ENCODE measurements at places on chromosomes 1 and 21.
A peak's percentile ranks its signal among the peaks of the same experiment; 100 is the strongest.

DNA sequence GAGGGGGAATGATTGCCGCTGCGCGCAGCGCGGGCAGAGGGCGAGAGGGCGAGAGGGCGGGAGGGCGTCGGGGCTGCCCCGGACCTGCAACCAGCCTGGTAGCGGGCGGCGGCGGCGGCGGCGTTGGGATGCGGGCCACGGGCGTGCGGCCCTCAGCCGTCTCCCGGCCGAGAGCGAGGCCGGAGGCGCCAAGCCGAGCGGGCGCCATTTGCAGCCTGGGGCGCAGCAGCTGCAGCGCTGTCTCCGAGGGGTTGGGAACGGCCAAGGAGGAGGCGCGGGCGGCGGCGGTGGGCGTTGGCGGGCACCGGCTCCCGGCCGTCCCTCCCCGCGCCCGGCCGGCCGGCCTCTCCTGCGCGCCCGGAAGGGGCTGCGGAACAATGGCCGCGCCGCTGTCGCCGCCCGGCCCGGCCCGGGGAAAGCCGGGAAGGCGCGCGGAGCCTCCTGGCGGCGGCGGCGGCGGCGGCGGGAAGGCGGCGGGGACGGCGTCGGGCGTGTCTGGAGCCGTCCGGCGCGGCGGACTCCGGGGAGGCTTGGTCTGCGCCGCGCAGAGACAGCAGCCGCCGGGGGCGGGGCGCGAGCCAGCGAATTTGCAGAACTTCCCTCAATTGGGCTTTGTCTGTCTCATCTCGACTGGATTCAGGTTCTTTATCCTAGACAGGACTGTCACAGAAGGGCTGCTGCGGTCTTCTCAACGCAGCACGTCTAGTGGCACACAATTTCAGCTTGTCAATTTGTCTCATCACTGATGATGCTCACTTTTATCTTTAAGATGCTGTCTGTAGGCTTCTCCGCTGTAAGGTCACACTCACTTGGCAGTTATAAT is 35.7 kb downstream of the ZBTB8B start:
- peak; percentile 83 for DNase-seq

GRCh38 chr1:234954613-234955012 is 174.0 kb downstream of the TOMM20 start:
- no peak for DNase-seq

DNA sequence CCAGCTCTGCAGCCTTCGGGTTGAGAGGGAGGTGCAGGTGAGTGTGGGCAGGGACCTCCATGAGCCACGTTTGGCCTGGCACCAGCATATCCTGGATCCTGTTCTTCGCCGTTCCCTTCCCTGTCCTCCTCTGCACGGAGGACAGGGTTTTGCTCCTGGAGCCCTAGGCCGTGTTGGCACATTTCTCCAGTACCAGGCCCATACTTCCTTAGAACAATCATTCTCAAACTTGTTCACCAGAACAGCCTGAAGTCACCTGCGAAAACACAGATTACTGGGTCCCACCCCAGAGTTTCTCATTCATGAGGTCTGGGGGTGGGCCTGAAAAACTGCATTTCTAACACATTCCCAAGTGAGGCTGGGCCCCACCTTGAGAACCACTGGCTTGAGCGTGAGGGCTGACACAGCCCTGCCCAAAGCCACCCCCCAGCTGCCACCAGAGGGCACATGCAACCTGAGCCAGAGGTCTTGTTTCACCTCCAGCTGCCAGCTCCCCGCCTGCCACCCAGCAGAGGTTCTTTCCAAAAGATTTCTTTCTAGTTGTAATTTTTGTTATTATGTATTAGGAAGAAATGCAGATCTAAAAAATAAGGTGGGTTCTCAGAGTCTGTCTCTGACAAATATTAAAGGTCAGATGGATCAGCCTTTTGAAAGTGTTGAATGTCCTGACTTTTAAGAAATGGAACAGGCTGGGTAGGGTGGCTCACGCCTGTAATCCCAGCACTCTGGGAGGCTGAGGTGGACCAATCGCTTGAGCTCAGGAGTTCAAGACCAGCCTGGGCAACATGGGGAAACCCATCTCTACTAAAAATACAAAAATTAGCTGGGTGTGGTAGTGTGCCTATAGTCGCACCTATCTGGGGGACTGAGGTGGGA is 39.6 kb upstream of the LDLRAP1 start:
- DNase-seq, result peak; percentile 52

- DNase-seq, result no peak
Measured at GRCh38 chr1:33777337-33777736, 86.5 kb upstream of the HMGB4 start.

GRCh38 chr1:41498804-41499203 is 14.3 kb upstream of the EDN2 start:
- DNase-seq, result peak; percentile 82

- peak; percentile 77 for DNase-seq
Measured at GRCh38 chr1:213070406-213070805, 19.4 kb downstream of the RPS6KC1 start.

- DNase-seq, result no peak
Measured at GRCh38 chr1:36118447-36119204, 6.4 kb downstream of the COL8A2 start.

- DNase-seq, result no peak
Measured at GRCh38 chr1:201786824-201787223, 42.1 kb upstream of the IPO9 start.

DNA sequence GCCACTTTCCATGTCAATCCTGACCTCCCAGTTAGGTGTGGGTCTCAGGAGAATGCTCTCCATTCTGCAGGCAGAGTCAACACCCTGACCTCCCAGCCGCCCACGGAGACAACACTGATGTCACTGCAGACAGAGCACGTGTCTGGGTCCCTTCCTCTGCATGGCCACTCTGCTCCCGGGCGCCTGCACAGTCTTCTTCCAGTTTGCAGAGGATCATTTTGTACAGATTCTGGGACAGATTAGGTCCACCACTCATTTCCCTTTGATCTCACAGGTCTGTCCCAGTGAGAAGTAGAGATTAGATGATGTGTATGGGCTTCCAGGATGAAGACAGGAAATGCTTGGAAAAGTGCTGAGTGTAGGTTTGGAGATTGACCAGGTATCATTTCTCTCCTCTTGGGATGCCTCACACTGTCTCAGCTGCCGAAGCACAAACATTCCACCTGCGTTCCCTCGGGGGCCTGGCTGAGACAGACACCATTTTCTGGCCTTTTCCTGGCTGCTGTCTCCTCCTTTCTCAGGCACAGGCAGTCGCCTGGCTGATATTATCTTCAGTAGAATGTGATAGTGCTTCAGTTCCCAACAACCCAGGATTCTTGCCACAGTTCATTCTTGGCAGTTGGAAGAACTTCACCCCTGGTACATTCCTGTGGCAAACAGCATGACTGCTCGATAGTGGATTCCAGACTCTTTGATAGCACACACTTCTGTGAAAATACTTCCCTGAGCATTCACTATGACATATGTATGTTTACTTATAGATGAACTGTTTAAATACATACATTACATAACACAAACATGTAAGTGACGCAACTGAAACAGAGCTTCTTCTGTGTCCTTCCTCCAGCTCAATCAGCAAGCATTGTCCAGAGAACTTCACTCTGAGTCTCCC is 7.9 kb downstream of the MYBPHL start:
- peak; percentile 73 for DNase-seq

GRCh38 chr21:33203371-33203724 is 26.4 kb upstream of the IFNAR2 start:
- no peak for DNase-seq

- no peak for DNase-seq
Measured at GRCh38 chr1:53616927-53617326, 122.0 kb downstream of the GLIS1 start.

DNA sequence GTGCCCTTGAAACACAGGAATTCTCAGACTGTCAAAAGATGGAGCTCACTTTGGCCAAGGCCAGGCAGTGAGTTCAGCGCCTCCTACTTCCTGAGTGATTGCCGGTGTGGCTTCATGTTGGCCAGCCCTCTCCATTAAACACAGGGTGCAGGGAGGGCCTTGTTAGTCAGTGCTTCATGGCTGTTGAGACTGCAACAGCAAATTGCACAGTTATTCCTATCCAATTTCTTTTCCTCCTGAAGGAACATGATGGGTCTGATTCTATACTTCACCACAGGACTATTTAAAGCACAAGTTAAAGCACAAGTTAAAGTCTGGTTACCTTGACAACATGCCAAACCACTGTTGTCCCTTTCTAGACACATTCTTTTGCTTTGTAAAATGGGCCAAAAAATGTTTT is 156.6 kb downstream of the SIPA1L2 start:
- DNase-seq, result peak; percentile 80

DNA sequence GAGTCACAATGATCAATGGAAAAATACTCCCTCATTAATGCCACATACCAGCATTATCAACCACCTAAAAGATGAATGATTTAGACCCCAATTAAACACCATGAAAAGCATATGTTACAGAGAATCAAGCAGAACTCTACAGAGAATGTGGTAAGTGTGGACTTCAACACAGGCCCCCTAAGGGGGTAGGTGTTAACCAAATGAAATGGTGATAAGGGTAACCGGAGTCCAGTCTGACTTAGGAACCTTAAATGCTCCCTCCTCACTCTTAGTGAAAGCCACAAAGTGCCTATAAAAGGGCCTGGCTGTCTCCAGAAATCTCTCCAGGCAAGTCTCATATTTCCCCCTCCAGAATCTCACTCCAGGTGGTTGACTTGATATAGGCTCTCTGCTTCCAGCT is 149.2 kb upstream of the FOXD3 start:
- no peak for DNase-seq

DNA sequence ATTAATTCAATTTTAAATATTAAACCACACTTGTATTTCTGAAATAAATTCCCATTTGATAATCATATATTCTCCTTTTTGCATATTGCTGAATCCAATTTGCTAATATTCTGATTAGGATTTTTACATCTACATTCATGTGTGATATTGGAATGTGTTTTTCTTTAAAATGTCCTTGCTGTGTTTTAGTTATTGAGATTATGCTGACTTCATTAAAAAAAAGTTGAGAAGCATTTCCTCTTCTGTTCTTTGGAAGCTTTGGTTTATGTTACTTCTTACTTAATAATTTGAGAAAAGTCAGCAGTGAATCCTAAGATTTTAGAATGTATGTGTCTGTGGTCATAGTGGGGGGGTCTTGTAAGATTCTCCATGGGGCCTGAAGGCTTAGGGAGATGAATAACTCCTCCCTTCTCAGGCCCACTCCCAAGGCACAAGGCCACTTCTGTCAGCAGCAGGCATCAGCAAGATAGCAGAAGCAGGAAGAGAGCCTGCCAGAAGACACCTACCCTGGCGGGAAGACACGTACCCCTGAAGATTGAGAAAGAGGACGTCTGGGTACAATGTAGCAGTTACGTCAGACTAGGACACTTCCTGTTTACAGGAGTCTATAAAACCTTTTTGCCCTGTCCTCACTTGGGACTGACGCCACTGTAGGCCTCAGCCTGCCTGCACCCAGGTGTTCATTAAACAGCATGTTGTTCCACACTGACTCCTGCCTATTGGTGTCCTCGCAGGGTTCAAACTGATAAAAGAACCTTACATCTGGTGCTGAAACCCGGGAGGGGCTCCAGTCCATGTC is 56.9 kb downstream of the ODF2L start:
- no peak for DNase-seq

GRCh38 chr1:110489973-110490542 is 28.9 kb downstream of the KCNA10 start:
- no peak for DNase-seq

DNA sequence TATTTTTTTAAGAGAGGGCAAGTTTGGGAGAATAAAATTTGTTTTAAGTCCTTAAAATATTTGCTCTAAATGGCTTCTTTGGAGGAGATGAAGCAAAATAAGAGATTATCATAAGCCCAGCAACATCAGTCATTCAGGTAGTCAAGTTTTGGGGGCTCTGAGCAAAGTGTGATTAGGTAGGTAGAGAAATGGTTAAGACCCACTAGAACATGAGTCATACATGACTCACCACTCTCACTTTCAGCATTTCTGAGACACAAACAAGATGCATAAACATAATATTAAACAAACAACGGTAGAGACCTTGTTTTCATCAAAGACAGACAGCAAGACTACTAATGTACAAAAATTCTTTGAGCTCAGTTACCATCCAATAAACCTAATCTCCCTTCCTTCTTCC is 272.2 kb downstream of the LMO4 start:
- no peak for DNase-seq

- no peak for DNase-seq
Measured at GRCh38 chr1:9193233-9193625, 41.3 kb upstream of the H6PD start.

GRCh38 chr1:5637171-5637570 is 355.1 kb downstream of the NPHP4 start:
- DNase-seq, result no peak

- no peak for DNase-seq
Measured at GRCh38 chr1:229578168-229579058, 19.9 kb upstream of the ABCB10 start.

GRCh38 chr1:81681114-81681513 is 119.6 kb upstream of the ADGRL2 start:
- no peak for DNase-seq

- DNase-seq, result no peak
Measured at GRCh38 chr1:47705517-47706130, 267.8 kb downstream of the FOXD2 start.

DNA sequence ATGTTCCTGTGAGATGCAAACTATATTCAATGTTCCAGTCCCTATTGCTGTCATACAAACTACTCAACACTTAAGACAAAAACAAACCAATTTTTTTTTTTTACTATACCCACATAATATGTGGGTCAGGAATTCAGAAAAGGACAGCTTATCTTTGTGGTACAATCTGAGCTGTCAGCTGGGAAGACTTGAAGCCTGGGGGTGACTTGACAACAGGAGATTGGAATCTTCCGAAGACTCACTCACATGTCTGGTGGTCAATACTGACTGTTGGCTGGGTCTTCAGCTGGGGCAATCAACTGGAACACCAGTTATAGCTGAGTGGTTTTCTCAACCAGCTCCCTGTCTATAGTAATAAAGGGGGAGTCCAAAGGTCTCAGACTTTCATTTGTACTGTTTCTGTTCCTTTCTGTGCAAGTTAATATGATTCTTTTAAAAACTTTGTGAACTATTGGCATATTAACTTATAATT is 81.7 kb upstream of the ATP1B1 start:
- no peak for DNase-seq

DNA sequence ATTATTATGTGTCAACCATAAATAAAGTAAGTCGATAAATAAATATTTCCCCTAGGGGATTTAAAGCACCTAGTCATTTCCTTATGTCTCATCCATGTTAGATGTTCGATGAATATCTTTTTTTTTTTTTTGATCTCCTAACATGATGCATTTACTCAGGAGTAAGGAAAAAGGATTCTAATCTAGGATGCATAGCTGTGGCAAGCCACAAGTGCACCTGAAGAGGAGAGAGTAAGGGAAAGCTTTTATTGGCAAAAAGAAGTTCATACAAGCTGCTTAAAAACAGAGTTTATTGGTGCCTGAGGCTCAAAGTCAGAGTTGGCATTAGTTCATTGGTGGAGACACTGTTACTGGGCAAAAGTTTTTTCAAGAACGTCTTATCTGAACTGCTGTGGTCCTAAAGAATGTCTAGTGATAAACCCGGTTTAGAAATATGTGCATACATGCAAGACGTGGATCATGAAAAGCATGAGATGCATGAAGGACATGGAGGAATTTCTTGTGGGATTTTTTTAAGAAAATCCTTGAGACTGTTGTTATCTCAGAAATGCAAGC is 51.7 kb downstream of the SWT1 start:
- DNase-seq, result no peak

All from Daoy (cell line).